Lower leg skin (tissue), 4 donors: ENCODE measurements at places on chromosomes 4 and X.

- no peak for DNase-seq
These were observed 7.8 kb downstream of the ZCCHC4 start for GRCh38 chr4:25320336-25320735.

DNA sequence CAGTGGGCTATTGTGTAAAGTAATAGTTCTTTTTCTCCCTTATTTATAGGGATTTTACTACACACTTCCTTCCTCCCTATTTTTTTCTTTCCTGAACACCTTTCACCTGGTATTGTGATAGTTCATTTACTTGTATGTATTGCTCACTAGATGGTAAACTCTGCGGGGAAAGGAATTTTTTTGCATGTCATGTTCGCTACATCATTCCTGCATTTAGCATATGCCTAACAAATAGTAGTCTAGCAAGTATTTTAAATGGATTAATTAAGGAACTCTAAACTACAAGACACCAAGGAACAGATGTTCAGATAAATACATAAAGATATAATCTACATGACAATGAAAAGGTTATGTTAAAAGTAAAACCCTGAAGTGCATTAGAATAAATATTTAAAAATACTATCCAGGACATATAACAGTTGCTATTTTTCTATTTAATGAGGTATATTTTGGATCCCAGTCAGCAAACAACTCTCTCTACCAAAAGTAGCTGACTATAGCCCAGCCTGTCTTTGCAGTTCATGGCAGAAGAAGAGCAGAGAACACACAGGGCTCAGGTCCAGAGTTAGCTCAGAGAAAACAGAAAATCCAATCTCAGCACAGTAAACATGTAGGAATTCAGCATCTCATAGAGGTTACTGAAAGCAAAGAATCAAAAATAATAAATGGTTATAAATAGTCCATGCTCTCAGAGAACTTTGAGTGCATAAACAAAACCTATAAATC lies 87.8 kb downstream of the PACRGL start:
- DNase-seq = no peak

- DNase-seq = no peak
These were observed 58.9 kb downstream of the FBXO8 start for GRCh38 chr4:174224550-174224949.

DNA sequence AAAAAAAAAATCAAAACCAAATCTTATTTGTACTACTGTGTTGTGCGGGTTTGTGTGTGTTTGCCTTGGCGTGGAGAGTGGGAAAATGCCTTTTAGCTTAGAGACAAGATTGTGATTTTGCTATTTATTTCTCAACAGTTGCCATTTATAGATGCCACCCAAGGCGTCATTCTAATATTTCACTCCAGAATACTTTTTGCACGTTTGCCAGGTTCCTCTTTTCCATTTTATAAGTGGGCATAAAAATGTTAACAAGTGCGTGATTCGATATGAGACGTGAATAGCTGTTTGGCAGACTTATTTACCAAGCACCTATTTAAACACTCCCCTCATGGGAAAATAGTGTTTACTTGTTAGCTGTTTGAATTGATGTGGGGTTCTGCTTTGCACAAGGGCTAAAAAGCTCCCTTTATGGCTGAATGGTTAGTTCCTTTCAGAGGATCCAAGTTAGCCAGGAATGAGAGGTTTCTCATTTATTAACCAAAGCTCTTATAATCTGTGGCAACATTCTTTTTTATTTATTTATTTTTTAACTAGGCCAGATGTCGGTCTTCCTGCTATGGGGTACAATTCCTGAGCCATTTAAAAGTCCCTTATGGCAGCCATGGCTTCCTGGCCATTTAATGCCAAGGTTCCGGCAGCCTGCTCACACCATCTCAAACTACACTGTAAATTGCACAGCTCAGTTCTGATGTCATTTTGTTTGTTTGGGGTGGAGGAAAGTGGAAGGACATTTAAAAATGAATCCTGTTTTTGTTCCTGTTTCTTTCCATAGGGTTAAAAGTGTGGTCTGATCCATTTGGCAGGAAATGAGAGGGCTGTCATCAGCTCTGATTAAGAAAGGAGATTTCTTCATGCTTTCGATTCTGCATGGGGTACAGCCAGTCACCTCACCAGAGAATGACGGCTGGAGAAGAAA lies 14.6 kb downstream of the SMIM20 start:
- DNase-seq = no peak

GRCh38 chr4:185657699-185658098 lies 122.4 kb upstream of the PDLIM3 start:
- DNase-seq = no peak

DNA sequence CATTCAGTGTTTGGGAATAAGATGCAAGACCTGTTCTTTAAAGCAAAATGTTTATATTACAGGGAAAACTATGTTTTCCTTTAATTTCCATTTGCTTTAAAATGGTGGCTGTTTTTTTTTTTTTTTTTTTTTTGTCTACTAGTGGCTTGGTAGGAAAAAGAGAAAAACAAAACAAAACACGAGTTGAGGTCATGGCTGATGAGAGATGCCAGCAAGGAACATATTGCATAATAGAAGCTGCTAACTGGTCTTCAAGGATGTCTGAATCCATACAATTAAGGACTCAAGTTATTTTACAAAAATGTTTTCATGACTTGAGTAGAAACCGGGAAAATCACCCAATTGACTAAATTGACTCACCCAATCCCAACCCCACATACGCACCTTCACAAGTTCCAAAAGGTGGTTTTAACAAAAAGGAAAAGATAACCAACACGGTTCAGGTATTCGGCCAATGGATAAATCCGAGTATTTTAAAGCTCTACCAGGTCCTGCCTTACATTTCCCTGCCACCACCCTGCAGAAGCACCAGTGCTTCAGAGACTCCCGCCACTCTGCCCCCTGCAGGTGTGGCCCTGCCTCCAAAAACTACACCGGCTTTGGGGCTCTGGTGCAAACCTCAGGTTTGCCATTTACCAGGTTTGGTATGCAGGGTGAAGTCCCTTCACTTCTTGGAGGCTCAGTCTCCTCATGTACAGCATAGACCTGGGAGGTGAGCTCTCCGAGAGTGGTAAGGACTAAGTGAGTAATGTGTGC lies 27.1 kb downstream of the PIR start:
- no peak for DNase-seq

- DNase-seq = no peak
These were observed 558.3 kb upstream of the GRIA3 start for GRCh38 chrX:122625821-122626220.

GRCh38 chr4:118758293-118758692 lies 73.1 kb downstream of the METTL14 start:
- no peak for DNase-seq
